ENCODE measurements at places on chromosomes 16 and 17.

- DNase-seq: no peak
Observed at GRCh38 chr17:3890082-3890877, 2.6 kb downstream of the CAMKK1 start.

DNA sequence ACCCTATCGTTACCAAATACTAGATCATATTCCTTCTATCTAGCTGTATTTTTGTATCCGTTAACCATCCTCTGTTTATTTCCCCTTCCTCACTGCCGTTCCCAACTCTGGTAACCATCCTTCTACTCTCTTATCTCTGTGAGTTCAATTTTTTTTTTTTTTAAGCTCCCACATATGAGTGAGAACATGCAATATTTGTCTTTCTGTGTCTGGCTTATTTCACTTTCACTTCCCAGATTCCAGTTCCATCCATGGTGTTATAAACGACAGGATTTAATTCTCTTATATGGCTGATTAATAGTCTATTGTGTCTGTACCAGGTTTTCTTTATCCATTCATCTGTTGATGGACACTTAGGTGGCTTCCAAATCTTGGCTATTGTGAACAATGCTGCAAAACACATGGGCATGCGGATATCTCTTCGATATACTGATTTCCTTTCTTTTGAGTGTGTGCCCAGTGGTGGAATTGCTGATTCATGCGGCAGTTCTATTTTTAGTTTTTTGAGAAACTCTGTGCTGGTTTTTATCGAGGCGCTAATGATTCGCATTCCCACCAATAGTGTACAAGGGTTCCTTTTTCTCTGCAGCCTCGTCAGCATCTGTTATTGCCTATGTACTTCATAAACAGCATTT, 599.6 kb downstream of the TMEM114 start:
- no peak for DNase-seq

- DNase-seq: peak; percentile 56
Observed at GRCh38 chr16:80806927-80807340, 2.5 kb upstream of the CDYL2 start.

- DNase-seq: no peak
Observed at GRCh38 chr17:60519795-60520194, 6.2 kb downstream of the APPBP2 start.

DNA sequence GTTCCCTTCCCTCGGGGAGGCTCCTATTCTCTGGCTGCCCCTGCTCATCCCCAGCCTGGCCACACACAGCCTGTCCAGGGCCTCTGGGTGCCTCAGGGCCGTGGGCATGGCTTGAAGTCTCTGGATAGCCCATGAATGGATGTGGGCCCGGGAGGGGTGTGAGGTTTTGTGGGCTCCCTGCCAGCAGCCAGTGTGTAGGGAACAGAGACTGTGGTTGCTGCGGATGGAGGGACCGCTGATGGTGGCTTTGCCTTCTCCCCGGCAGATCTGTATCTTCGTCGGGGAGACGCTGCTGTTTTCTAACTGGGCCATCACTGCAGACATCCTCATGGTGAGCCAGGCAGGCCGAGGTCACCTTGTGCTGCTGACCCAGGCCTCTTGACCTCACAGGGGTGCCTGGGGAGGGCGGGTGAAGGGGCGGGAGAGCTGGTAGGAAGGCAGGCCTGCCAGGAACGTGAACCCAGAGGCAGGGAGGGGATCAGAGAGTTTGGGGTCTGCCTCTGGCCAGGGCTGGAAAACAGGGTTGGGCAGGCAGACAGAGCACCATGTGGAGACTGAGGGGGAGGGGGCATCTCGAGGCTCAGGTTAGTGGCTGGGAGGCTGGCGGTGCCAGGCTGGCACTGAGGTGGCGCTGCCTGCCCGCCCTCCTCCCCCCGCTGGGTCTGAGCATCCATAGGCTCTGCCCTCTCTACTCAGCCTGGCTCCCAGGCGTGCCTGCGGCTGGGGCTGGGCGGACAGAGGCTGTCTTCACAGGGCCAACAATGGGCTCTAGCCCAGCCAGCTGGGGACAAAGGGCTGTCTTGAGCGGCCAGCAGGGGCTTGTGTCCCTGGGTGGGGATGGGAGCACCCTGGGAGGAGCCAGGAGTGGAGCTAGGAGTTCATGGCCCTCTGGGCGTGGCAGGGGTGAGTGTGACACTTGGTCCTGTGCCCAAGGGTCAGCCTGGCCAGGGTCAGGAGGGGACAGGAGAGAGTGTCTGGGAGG, 21.4 kb downstream of the MYBBP1A start:
- no peak for DNase-seq

DNA sequence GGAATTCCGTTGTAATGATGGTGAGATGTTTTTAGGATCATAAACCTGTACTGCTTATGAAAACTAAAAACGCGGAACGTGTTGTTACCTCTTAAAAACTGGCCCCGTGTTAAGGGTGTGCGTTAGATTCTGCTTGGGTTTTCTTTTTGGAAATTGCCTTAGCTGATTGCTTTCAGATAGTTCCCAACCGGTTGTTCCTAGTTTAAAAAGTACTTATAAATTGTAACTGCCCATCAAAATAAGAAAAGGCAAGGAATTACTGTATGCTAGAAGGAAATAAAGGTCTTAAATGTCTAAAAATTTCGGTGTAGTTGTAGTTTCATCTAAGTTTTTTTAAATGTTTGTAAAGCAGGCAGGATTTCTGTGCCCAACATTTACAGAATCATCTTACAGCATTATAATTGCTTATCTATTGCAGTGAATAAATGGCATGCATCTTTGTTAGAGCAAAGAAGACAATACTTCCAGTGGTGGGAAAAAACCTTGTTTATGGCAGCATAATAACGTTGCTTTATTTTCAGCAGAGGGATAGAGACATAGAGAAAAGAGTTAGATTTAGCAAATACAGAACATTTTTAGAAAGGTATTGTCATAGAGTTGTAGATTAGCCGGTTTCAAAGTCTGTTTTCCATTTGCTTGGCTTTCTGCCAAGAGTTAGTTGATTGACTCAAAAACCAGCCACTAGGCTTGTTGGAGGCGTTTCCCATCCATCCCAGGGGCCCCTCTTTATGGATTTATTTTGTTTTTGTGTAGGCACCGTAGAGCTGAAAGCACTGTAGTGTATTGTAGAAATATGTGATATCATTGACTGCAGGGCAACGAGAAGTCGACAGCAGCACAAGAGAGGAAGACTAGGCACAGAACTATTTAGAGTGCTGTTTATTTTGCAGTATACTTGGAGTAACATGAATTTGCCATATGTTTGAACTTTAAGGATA, 1.7 kb downstream of the PPM1D start:
- DNase-seq: peak; percentile 15

DNA sequence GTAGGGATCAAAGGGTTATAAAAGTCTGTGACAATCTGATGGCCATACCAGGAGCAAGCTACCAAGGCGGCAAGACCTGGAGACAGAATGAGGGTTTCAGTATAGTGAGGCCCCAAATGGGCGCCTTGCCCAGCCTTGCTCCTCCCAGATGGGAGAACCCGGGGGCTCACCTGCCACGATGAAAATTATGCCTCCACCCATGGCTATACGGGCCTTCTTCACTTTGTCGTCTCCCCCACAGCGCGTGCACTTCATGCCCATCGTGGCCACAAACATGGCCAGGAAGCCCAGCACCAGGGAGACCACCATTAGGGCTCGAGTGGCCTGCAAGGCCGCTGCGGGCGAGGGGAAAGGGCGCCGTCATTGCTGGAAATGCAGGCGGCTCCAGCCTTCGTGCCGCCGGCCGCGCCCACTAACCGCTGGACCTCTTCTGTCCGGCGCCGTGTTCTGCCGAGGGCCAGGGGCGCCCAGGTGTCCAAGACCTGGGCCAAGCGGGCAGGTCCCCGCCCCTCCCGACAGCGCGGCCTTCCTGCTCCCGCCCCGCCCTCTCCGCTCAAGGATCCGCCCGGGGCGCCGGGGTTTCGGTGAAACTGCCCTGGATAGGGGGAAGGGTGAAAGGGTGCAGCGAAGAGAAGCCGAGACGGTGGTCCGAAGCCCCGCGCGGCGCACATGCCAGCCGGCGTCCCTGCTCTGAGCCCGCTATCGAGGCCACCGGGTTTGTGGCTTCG, 1.5 kb downstream of the CLDN7 start:
- DNase-seq: peak; percentile 35

DNA sequence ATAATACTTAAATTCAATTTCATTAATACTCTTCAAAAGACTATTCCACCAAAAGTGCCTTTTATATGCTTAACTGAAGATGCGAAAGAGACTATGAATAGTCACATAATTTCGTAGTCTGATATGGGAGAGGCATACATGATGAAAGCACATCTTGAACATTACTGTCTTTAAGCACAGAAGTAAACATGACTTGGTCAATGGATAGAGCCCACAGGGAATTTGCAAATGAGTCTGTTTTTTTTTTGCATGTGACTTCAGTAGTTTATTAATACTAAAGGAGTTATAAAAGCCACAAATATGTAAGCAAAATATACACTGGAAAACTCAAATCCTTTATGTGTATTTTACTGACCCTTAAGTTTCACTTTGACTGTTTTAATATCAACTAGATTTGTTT, 15.9 kb downstream of the ADPRM start:
- no peak for DNase-seq

DNA sequence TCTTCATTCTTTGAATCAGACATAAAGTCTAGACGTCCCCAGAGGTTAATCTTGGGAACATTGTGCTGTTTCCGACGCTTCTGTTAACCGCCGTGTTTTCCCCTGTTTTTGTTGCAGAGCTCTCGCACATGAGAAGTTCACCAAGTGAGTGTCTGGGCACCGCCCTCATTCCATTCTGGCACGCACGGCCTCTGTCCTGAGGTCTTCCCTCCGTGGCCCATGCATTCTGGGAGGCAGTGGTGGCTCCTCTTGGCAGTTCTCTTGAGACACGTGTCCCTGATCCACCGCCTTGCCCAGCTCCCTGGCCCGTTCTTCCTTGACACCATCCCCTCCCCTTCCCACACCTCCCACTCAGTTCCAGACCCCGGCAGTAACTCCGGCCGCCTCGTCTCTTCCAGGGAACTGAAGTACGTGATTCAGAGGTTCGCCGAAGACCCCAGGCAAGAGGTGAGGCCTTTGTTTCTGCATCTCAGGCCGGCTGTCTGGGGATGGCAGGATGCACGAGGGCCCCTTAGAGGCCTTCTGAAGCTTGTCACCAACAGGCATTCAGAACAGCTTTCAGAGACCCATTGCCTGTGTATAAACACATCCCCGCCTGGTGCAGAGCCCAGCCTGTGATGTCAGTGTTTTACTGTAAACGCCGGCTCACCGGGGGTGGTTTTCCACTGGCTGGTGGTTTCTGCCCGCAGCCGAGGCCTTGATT, 85.9 kb upstream of the PLCG2 start:
- no peak for DNase-seq

GRCh38 chr17:40915721-40916256, 21.7 kb downstream of the KRT23 start:
- no peak for DNase-seq

DNA sequence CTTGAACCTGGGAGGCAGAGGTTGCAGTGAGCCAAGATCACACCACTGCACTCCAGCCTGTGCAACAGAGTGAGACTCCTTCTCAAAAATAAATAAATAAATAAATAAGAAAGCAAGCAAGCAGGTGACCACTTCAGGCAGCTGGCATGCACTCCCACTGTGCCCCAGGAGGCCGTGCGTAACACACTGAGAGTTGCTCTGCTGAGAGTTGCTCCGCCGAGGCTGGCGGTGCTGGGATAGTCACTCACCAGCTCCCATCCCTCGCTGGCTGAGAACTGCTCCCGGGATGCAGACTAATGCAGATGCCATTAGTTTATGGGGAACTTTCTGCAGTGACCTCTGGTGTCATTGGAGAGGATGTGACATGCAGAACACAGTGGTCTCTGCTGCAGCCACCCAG, 105.7 kb upstream of the PLCG2 start:
- no peak for DNase-seq

DNA sequence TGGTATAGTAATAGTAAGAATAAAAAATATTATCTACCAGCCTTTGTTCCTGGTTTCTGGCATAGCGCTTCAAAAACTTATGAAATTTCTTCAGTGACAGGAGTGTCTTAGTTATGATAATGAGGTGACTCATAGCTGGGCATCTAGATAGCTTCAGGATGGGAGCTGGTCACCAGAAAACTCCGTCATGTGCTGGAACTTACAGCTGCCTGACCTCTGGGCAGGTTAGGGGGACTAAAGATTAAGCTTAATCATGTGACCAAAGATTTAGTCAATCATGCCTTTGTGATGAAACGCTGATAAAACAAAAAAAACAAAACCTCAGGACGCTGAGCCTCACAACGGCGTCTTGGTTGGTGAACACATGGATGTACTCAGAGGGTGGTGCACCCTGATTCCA, 154.2 kb downstream of the MYO1D start:
- DNase-seq: no peak

DNA sequence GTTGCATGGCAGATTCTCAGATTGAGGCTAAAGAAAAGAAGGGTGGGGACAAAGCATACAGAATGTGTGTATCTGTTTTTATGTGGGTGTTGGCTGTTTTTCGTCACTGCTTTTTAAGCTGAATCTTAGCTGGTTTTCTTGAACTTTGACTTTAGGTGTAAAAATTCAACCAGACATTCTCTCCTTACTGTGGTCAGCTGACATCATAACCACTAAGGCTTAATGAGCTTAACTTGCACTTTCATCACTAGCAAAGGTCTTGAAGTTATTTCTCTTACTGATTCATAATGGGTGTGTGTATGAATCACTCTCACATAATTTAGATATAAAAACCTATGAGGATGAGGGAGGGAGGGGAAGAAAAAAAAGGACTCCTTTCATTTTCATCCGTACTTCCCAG, 4.0 kb upstream of the CDC6 start:
- no peak for DNase-seq

- DNase-seq: no peak
Observed at GRCh38 chr16:51048544-51048943, 102.5 kb downstream of the SALL1 start.

DNA sequence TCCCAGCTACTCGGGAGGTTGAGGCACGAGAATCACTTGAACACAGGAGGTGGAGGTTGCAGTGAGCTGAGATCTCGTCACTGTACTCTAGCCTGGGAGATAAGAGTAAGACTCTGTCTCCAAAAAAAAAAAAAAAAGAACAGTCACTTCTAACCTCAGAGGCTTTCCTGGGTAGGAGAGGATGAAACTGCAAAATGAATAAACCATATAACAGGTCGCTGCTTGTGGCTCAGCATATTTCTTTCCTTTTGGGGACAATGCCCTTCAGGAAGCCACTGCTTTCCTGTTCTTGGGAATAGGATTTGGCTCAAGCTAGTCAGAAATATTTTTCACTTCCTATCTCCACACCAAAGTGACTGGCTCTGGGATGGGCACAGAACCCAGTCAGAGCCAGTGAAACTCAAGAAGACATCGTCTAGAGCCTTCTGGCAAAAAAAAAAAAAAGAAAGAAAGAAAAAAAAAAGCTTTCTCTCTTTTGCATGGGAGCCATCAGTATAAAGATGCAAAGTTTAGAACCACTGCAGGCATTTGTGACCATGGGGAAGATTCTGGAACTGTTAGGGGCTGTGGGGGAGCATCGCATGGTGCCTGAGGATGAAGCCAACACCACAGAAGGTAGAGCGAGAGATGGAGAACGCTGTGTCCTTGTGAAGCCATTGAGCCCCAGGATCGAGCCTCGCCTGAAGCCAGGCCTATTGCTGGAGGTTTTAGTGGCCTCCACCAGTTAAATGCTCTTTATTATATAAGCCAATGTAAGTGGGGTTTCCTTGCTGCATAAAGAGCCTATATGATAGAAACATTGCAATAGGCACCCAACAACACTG, 71.8 kb upstream of the MRTFB start:
- no peak for DNase-seq

All from stimulated activated CD4-positive, alpha-beta T cell treated with anti-CD3 and anti-CD28 coated beads, Interleukin-12 subunit alpha, Interleukin-12 subunit beta, amount 100 ng/mL, for 24 hours (primary cell).